Stimulated activated CD4-positive, alpha-beta T cell treated with anti-CD3 and anti-CD28 coated beads, Interleukin-4, amount 100 ng/mL, for 1 hour (primary cell): ENCODE measurements at places on chromosomes 12 and 14.

- no peak for DNase-seq
Observed at GRCh38 chr12:49762468-49762847, 21.1 kb downstream of the TMBIM6 start.

GRCh38 chr12:115451780-115452736, 768.1 kb upstream of the TBX3 start:
- DNase-seq: no peak

- peak; percentile 1 for DNase-seq
Observed at GRCh38 chr14:87615822-87616679, 376.9 kb downstream of the GALC start.

DNA sequence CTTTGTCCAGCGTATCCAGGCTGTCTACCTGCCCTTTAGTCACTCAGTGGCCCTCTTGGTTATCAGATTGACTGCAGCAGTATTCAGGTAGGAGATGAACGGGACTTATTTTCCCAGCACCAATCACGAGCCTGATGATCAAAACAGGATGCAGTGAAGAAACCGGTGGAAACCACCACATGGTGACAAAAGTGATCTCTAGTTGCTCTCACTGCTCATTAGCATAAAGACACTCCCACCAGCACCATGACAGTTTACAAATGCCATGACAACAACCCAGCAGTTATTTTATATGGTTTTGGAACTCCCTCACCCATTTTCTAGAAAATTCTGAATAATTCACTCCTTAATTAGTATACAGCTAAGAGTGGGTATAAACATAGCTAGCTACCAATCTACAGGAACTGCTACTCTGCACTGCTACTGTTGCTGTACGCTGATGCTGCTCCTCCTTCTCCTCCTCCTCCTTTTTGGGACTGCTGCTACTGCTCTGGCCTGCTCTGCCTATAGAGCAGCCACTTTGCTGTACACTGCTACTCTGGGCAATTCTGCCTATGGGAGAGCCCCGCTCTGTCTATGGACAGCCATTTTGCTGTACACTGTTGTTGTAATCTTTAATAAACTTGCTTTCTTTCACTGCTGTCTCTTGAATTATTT, 142.5 kb upstream of the SSTR1 start:
- DNase-seq: peak; percentile 11

- DNase-seq: no peak
Observed at GRCh38 chr14:61184112-61184511, 97.0 kb downstream of the TMEM30B start.

- no peak for DNase-seq
Observed at GRCh38 chr14:92033906-92034687, 5.8 kb downstream of the TRIP11 start.

DNA sequence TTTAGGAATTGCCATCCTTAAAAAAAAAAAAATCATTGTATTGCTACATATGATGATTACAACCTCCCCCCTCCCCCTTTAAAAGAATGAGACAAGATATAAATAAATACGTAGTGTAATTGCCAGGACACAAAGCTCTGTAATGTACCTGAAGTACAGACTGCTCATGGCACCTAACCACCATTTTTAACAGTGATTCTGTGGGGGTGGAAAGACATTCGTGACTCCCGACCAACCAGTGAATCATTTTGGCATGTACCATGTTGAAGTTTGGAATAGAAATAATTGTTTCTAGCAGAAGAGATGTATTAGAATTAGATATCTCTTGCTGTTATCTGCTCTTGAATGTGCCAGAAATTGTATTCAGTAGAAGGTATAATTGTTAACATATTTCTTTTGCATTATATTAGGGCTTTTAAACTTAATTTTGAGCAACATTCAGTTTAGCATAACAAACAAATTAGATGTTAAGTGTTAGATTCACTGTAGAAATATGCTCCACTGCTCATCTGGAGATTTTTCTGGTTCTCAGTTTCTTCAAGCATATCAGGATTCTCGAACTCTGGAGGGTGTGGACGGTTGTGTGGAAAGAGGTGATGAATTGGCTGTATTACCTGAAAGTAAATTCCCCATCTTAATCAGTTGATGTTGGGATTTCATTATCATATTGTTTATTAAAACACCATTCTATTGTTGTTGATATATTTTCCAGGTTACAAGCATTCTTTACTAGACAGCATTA, 31.1 kb downstream of the FRS2 start:
- no peak for DNase-seq

DNA sequence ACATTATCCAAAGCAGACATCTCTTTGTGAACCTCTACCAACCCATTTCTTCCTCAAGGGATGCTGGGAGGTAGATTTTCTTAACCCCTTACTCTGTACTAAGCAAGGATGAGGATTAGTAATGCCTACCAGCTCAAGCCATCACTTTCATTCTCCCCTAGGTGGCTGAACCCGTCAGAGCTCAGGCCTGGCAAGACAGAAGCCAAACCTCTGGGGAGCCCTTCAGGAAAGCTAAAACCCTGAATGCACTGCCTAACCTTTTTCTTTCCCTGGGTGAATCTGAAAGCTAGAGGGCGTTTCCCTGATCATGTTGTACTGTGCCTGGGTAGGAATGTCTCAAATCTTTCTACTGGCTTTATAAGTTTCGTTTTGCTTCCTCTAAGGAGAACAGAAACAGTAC, 617.3 kb downstream of the RPL10L start:
- DNase-seq: no peak

DNA sequence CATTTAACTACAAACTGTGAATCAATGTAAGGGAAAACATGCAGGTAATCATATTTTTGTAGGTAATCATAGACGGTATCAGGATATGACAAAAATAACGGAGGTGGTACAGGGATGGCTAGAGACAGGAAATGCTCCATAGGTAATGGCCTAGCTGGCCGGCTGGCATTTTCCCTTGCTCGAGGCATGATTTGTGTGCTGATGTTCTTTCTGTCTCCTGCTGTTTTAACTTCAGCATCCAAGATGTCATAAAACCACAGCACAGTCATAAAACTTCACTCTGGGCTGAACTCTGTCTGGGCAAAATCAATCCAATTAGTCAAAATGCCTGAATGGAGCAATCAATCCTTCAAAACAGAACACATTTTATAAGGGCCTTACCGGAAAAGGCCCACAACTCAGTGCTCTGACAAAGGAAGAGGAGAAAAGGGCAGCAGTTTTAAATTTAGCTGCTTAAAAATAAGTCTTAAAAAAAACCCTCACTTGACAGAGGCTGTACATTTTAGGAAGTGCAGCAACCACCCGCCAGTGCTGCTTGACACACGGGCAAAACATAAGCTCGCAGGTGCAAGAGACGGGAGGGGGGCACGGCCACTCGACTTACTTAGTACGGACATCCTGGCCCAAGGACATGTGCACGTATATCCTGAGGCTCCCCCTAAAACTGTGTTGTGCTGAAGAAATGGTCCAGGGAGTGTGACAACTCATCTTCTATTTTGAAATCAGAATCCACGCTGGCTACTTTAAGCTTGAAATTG, 40.5 kb upstream of the GPR68 start:
- DNase-seq: no peak

DNA sequence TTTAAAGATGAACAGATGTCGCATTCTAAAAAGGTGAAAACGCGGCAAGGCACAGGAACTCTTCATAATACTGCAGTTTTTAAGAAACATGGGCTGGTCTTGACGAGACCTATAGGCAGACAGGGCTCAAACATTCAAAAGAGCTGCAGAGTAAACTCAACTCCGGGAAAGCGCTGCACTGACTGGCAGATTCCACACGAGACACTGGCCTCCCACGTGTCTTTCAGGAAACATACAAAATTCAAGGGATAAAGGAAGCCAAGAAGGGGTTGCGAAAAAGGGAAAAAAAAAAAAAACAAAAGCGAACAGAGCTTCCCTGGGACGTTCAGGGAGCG, 614 bp upstream of the ARF6 start:
- DNase-seq: no peak

GRCh38 chr14:104660597-104660996, 28.8 kb upstream of the INF2 start:
- DNase-seq: no peak

DNA sequence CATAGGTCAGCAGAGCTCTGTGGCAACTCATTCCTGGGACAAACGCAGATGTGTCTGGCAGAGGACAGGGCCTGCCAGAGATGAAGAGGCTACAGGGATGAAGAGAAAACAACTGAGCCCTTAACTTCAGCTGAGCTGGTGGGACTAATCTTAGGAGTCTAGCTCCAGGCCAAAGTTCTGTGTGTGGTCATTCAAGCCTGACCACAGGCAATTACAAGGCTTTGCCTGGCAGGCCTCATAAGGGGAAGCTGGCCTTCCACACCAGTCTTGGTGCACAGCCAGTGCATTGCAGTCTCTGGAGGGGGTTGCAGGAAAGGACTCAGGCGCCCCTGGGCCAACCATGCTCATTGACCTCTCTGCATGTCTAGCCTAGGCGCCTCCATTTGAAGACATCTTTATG, 127.6 kb upstream of the DAAM1 start:
- DNase-seq: no peak

DNA sequence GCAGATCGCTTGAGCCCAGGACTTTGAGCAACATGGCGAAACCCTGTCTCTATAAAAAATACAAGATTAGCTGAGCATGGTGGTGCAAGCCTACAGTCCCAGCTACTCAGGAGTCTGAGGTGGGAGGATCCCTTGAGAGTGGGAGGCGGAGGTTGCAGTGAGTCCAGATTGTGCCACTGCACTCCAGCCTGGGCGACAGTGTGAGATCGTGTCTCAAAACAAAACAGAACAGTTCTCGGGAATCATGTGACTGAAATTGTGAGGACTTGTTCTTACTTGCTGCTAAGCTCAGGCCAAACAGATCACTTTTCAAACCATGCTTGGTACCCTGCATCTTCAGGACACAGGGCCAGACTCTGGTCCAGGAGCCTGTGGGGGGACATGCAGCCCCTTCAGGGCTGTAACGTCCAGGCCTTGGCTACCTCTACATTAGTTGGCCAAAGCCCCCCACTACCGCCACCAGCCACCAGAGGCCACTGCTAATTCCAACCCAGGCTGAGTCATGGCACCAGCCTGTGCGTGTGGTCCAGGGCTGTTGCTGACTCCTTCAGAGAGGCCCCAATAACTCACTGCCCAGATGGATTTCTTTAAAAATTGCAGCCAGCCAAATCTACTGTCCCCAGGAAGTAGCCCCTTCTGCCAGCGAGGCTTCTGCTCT, 33.4 kb upstream of the SYNDIG1L start:
- DNase-seq: peak; percentile 28

DNA sequence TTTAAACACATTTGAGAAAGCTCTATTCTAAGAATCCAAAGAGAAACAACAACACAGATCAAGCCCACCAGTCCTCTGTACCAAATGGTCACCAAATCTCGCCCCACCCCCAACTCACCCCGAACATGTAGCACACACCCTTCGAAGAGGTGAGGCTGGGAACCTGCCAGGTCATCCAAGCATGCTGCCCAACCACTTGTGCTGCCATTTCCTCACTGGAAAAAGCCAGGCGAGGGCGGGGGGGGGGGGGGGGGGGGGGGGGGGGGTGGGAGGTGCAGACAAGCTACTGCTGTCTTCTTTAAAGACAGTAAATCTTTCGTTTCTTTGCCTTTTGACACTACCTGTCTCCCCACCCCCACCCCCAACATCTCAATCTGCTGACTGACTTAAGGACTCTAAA, 59.9 kb downstream of the SETD3 start:
- no peak for DNase-seq

DNA sequence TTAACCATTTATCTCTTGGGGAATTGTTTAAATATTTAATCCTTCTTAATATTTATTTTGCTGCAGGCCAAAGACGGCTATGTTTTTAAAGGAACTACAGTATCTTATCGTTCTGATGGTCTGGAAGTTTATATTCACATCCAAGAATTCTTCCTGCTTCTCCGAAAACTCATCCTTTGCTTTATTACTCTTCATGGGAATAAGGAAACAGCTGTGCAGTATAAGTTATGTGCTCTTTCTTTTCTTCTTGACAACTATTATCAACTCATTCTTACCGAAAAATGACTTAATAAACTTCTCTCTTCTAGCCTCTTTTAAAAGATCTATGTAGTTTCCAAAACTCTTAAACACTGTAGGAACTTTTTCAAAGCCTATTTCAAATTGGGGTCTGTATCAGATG, 335.6 kb upstream of the NOVA1 start:
- DNase-seq: no peak

- DNase-seq: no peak
Observed at GRCh38 chr14:75597149-75597548, 18.7 kb downstream of the FLVCR2 start.
